GM12891 (cell line): ENCODE measurements at places on chromosomes 7 and 10.

- DNase-seq, result no peak
These were observed 914 bp downstream of the SDHAF3 start for GRCh38 chr7:97118306-97118917.

GRCh38 chr7:127824682-127825081 is 172.7 kb downstream of the SND1 start:
- DNase-seq, result no peak

GRCh38 chr10:106513352-106513771 is 651.1 kb downstream of the SORCS1 start:
- no peak for DNase-seq

- no peak for DNase-seq
These were observed 26.5 kb downstream of the VWA2 start for GRCh38 chr10:114265392-114266053.

GRCh38 chr10:68095153-68095552 is 14.1 kb upstream of the MYPN start:
- no peak for DNase-seq

DNA sequence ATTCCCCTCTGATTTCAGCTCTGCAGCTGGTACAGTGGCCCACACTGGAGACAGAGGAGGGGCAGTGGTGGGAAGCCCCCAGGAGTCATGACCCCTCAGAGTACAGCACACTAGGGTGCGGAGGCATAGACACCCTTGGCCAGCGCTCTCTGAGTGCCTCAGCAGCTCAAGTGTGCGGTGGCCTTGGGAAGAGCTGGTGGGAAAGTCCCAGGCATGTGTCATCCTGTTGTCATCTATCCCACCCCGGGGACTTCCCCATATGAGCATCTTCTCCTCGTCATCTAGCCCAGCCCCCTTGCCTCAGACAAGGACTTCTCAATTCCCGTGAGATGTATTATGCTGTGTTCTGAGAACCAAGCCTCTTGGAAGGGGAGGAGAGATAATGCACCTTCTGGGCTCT is 15.6 kb upstream of the PPIF start:
- no peak for DNase-seq

GRCh38 chr10:100372415-100373297 is 25.6 kb downstream of the SCD start:
- no peak for DNase-seq

- no peak for DNase-seq
These were observed at the start of gene DPYSL4 for GRCh38 chr10:132186488-132187429. Gene DPYSL4, plus strand, starts transcription at chr10:132186948. Its CDS starts 116 bp downstream, at chr10:132187064.

DNA sequence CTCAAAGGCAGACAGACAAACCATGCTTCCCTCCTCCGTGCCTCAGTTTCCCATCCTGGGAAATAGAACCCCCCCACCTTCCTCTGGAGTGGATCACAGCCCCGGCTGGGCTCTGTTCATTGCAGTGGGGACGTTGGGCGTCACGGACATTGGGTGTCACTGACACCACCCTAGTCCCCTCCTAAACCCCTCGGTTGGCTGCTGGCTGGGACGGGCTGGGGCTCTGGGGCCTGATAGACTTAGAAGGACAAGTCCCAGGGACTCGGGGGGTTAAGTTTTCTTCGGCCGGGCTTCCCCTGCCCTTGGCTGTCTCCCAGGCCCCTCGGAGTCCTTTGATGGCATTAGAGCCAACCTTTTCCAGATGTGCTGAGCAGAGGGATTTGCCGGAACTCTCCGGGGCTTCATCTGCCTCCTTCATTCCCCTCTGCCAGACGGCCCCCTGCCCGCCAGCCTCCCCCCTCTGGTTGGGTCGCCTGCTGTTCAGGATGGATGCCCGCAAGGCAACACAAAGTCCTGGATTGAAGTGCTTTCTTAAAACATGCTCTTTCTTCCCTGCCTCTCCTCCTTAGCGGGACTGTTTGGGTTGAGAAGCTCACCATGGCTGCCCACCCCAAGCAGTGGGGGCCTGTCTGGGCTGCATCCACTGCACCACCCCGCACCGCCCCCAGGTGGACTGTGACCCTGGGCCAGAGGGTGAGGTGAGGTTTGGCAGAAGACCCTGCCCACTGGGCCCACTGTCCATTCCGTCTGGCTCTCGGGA is 73.0 kb downstream of the COL26A1 start:
- no peak for DNase-seq

DNA sequence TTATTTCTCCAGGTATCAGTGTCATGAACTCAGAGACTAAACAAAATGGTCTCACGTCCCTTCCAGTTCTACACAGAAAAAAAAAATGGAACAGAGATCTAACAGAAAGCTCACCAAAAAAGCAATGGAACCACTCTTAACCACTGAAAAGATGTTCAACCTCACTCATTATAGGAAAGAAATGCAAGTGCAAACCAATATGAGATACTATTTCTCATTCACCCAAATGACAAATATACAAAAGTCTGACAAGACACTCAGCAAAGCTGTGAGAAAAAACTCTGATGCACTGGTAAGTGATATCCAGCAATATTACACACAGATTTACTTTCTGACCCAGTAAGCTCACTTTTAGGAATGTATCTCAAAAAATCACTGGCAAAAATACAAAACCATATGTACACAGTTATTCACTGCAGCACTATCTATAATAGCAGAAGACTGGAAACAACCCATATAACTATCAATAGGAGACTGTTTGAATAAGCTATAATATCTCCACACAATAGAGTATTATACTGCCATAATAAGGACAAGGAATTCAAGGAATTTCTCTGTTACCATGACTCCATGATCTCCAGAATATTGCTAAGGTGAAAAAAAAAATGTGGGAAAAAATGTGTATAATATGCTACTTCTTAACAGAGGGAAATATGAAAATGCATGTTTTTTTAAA is 36.6 kb downstream of the ABI1 start:
- no peak for DNase-seq

DNA sequence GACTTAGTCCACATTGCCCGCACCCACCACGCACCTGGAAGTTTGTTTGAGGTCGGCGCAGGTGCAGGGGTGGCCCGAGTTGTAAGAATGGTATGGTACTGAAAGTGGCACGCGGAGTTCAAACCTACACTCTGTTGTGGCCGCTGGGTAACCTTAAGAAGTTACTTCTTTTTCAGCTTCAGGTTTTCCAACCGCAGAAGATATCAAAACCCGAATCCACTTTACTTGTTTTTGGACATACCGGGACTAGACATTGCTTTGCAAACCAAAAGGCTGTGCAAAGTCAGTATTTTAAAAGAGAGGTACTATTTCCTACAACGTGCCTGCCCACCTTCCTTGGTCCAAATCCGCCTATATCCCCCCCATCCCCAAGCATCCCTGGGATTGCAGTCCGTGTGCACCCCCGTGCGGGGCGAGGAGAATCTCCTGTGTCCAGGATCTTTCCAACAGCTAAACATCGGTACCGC is 1.0 kb downstream of the IGFBP3 start:
- no peak for DNase-seq

DNA sequence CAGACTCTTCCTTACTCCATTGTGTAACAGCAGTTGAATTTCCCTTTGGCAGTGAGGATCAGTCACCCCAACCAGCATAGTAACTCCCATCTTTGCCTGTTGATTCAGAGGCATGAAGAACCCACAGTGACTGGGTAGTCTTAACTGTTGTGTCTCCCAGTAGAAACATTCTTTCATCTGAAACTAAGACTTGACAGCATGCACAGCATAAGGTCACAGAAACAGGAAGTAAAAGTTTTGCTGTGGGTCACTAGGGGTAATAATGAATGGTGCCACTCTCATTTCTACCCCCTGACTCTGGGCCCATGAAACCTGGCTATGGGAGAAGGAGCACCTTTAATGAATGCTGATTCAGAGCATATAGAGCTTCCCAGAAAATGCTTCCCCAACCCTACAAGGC is 8.3 kb upstream of the FRMPD2 start:
- DNase-seq, result no peak

GRCh38 chr7:33650828-33651227 is 254.5 kb upstream of the BMPER start:
- DNase-seq, result no peak

- DNase-seq, result peak; percentile 22
These were observed 14.7 kb downstream of the CDNF start for GRCh38 chr10:14822879-14823755.

DNA sequence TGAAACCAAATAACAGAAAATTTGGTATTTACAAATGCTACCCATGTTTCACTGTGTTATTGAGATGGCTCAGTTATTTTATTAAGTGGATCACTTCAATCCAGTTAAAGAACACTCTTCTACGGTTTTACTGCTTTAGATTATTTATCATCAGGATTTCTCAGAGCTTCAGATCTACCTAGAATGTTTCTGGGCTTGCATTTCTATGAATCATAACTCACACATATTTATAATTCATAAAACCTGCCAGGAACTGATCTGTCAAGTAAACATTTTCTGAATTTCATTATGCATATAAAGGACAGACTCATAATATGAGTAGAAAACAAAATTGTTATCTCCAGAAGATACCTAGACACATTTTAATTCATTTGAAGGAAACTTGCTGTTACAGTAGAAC is 1172.3 kb upstream of the LRRTM3 start:
- DNase-seq, result no peak

DNA sequence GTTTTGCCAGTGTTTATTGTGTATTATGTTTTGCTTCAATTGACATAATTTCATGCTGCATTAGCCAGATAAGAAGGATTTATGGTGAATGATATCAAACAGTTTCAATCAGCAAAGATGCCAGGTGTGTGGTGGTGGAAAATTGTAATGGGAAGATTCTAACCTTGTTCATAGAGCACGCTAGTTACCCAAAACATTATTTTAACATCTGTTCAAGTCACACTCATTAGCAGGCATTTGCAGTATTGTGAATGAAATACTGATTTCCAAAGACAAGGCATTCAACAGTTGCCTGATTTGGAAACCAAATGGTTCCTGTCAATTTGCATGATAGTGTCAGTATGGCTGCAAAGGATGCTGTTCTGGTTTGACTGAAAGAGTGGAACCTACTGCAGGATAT is 129.7 kb downstream of the EPC1 start:
- DNase-seq, result no peak
